ENCODE measurements at places on chromosomes 2 and 18.

- no peak for DNase-seq
Observed at GRCh38 chr2:218082586-218083351, 13.7 kb downstream of the RUFY4 start.

DNA sequence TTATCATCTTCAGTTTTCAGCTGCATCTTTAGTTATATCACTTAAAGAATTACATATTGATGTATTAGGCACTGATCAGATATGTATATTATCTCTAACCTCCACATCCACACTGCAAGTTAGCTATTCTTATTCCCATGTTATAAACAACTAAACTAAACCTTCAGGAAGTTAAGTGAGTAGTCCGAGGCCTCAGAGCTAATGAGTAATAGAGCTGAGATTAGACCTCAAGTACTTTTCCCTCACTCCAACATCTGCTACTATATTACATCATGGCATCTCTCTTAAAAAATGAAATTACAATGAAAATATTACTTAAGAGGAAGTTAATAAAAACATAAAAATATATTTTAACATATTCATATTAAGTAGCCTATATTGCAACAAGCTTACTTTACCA, 183.6 kb upstream of the MAP2 start:
- no peak for DNase-seq

GRCh38 chr18:63708650-63709049, 5.9 kb downstream of the SERPINB11 start:
- no peak for DNase-seq

DNA sequence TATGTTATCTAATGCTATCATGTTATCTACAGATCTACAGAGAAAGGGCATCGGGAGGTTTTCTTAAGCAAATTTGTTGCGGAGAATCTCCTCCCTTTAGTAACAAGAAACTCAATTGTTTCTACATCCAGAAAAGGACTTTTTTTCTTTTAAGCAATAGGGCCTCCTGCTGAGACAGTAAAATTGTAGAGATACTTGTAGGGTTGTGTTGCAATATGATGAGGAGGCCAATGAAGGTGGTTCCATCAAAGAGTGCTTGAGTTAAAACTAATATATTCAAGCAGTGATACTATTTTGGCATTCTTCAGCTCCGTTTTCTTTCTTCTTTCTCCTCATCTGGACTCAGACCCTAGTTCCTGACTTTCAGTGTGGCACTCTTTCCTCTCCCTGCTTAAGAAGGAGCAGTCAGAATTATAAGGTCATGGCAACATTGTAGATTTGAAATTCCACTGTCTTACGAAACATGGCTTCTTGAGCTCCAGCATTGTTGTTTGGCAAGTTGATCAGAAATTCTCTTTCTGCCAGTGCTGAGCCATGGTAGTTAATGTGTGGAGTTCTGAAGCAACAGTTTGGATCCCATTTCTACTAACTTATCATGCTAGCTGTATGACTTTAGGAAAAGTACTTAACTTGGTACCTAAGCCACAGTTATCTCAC, 202.0 kb upstream of the SLC14A2 start:
- DNase-seq, result no peak

Data from NCI-H1417 (cell line).